ENCODE measurements at places on chromosomes 5 and 9. TPM values are rescaled to one million over a fixed set of nuclear protein-coding genes. Genes with fewer than 3 reads are reported as not detected.

Gene SPAG8
- total RNA-seq: 5.7 TPM

Gene COL23A1
- total RNA-seq: 1.5 TPM

Gene BARX1
- total RNA-seq: not detected

Gene IFNA21
- total RNA-seq: not detected

Gene PDLIM4
- total RNA-seq: 50.6 TPM

DNA sequence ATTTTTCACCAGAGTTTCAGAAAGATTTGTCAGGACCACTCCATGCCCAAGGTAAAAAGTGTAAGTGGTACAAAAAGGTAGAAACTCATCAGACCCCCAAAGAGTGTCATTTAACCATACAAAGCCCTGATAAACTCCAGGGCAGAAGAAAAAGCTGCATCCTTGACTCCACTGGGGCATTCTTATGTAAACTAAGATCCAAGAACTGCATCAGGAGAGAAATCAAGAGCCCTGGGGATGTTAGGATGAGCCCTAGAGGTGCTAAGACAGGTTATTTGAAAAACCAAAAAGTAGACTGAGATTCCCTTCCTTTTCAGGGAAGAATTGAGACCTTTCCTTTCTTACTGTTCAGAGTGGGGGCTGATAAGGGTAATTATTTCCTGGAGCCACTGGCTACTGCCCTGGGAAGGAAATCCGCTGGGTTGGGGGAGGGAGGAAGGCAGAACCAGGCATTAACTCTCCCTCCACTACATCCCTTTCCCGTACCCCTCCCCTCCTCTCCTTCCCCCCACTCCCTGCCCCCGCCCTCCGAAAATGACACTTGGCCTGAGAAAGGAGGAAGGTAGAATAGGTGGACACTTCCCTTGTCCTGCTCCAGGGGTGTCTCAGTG, 54.7 kb downstream of the FXN start:
- no peak for DNase-seq

DNA sequence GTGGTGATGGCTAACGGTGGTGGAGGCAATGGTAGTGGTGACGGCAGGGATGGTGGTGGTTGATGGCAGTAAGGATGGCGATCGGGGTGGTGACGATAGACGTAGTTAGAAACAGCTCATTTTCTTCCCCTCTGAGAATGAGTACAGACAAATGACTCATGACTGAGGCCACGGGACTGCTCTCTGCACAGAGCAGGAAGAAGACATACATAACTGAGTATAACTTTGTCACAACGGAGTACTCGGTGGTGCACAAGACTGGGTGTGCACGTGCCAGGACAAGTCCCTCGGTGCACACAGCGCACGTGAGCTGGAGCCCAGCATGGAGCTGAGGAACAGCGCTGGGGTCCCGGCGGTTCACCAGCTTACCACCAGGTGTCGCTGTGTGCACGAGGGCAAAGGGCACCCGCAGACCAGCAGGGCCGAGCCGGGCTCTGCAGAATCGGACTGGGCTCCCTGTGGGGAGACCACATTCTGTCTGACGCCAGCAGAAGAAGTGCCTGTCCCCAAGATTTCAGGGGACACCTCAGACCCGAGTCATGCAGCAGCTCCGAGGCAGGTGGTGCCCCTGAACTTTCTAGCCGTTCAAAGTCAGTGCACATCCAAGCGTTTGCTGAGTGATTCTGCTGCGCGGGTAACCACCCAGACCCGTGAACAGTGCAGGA, 188.6 kb downstream of the FSTL4 start:
- no peak for DNase-seq

- no peak for DNase-seq
Measured at GRCh38 chr5:77167695-77168121, 42.8 kb upstream of the PDE8B start.

GRCh38 chr5:154112255-154112654, 73.5 kb downstream of the MFAP3 start:
- DNase-seq: no peak

GRCh38 chr5:106163233-106163632, 1507.5 kb downstream of the EFNA5 start:
- no peak for DNase-seq

DNA sequence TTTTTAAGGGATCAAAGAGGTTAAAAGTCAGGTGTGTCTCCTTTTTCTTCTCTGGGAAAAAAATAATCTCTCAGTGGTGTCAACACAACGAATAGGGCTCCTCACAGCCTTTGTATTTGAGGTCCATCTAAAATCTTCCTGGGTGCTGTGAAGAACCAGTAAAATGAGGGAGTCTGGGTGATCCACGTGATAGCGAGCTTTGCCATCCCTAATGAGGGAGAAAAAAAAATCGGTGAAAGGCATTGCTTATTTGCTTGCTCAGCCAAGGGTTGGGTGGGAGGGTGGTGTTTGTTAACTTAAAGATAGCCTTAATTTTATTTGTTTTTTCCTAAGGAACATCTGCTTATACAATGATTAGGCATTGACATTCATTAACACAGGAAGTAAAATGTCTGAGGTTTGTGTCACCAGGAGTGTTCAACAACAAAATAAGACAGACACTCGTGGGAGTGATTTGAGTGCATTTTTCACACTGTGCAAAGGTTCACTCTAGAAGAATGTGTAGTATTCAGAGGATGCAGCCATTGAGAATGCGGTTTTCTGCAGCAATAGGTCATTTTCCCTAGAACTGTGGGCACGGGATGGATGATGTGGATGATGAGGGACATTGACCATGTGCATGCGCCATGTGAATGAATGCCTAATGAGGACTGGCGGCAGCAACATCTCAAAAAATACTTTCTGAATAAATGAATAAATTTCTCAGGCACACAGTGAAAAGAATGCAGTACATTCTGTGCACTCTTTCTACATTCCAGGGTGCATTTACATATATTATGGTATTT, 369.5 kb downstream of the NTRK2 start:
- DNase-seq: no peak

DNA sequence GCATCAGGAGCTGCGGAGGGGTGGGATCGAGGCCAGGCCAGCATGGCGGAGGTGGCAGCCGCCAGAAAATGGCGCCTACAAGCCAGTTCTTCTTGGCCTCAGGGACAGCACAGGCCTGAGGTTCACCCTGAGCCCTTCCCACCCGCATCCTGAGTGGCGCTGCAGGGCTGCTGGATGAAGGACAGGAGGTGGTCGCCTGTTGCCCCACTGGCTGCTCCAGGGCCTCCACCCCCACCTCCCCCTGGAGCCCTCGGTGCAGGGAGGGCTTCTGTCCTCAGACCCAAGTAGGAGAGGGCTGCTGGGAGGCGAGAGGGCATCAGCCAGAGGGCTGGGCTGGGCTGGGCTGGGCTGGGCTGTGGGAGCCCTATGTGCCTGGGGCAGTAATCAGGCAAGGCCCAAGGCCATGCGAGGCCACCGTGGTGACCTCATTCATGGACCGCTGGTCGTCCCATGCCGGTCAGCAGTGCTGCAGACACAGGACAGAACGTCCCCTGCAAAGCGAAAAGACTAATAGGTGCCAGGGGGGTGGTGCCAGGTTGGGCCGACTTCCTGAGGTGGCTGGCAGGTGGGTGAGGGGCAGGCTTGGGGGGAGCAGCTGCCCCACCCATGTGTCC, 13.8 kb downstream of the GPSM1 start:
- no peak for DNase-seq

DNA sequence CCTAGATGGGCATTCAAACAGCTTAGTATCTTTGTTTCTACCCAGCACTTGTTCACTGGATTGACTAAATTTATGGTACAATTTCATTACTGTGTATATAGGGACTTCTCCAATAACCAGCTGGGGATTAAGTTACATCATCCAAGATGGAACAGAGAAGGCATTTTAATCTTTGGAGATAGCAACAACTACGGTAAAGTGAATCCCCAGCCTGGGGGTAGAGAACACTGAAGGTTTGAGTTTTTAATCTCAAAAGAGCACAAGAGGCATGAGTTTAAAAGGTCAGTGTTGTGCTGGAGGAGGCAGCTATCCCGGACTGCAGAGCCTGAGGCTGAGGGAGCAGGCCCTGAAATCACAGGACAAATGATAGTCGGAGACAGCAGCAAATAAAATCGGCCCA, 28.6 kb downstream of the DDX31 start:
- DNase-seq: no peak
